CD8-positive, alpha-beta memory T cell (primary cell): ENCODE measurements at places on chromosomes 12 and 14.

- DNase-seq: no peak
Measured at GRCh38 chr14:100453930-100454329, 130.8 kb downstream of the SLC25A47 start.

DNA sequence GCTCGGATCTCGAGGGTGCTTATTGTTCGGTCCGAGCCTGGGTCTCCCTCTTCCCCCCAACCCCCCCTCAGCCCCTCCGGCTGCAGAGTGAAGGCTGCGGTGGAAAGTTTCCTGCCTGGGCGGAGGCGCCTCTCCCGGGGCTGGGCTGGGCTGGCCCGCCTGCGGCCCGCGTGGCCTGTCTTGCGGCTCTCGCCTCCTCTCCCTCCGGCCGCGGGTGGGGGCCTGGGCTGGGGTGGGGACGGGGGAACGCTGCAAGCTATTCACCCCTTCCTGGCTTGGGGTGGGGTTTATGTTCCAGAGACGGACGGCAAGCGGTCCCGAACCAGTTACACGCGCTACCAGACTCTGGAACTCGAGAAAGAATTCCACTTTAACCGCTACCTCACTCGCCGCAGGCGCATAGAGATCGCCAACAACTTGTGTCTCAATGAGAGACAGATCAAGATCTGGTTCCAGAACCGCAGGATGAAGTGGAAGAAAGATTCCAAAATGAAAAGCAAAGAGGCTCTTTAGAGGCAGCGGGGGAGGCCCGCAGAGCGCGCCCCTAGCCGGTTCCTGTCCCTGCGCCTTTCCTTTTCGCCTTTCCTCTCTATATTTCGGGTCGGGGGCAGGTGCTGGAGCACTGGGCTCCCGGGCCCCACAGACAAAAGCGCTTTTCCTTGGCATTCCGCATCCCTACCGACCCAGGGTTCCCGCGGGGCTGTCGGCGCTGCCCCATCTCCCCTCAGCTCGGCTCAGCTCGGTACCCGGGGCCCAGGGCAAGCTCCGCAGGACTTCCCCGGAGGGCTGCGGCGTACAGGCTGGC lies 1.3 kb downstream of the HOXC5 start:
- no peak for DNase-seq

GRCh38 chr14:77003960-77004710 lies 24.4 kb downstream of the IRF2BPL start:
- DNase-seq: no peak

DNA sequence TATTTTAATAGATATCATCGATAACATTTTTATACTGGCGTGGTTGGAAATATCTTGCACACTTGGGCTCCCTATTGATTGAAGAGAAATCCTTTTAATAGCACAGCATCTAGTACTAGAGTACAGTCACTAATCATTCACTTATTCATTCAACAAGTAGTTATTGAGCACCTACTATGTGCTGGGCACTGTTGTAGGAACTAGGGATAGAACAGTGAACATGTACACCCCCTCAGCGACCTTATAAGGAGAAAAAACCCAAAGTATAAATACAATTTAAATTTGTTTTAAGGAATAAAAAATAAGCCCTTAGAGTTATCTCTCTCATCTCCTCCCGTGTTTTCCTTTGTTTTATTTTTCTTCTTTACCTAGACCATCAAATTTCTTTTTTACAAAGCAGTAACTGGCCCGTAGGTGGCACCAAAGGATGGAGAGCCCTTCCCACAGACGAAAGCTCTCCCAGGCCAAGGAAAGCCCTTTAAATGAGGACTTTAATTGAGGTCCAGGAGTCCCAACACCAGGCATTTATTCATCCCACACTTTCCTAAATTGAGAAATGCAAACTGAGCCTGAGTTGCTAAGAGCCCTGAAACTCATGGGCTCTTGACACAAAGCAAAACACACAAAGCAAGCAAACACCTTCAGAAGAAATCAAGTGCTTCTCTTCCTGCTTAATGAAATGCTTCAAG lies 29.0 kb downstream of the PEBP1 start:
- no peak for DNase-seq

DNA sequence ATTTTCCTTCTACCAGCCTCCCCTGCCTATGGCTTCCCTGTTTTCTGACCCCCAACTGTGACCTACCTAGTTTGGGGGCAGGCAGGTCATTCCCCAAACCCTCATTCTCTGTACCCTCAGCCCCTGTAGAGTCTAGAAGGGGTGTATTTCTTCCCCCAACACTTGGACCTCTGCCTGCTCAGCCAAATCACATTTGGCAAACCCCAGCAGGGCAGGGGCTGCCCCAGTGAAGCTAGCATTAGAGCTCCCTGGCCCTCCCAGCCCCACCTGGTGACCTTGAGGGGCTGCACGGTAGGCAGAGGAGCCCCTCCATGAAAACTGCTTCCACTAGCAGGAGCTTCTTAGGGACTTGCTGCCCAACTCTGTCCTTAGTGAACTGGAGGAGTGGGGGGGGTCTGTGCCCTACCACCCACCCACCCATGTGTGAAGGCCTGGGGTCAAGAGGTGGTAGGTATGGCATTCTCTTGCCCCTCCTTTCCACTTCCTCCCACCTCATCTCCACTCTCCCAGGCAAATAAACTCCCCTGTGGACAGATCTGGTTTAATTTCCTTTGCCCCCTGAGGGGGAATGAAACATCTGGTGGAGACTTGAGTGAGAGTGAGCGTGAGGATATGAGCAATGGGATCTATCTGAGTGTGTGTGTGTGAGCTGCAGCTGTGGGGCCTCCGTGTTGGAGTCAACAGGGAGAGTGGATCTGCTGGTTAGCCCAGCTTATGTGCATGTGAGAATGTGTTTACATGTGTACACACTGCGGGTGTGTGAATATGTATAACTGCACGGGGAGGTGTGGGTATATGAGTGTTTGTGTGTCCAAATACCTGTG lies 1.6 kb downstream of the NXPH4 start:
- no peak for DNase-seq
